ENCODE measurements at places on chromosomes 11 and 22. TPM values are rescaled to one million over a fixed set of nuclear protein-coding genes. Genes with fewer than 3 reads are reported as not detected.

The SCGB1D2 gene
- not detected for polyA plus RNA-seq

The TMEM126B gene
- polyA plus RNA-seq: 75.0 TPM

The MMP10 gene
- polyA plus RNA-seq: 0.13 TPM

The CHKA gene
- polyA plus RNA-seq: 11.1 TPM

The ABCC8 gene
- polyA plus RNA-seq: 1.1 TPM

The SULT4A1 gene
- not detected for polyA plus RNA-seq

The HBE1 gene
- not detected for polyA plus RNA-seq

The OR10A2 gene
- polyA plus RNA-seq: not detected

The PARVG gene
- not detected for polyA plus RNA-seq

The STIP1 gene
- polyA plus RNA-seq: 297 TPM

The KRTAP5-5 gene
- not detected for polyA plus RNA-seq

The OR2AT4 gene
- polyA plus RNA-seq: not detected

The RTN4R gene
- 2.7 TPM for polyA plus RNA-seq

The ZNF195 gene
- polyA plus RNA-seq: 21.8 TPM

The OVOL1 gene
- not detected for polyA plus RNA-seq

The CFAP300 gene
- polyA plus RNA-seq: 7.6 TPM

Measured in A549 (cell line).